ENCODE measurements at places on chromosomes 4 and X.

DNA sequence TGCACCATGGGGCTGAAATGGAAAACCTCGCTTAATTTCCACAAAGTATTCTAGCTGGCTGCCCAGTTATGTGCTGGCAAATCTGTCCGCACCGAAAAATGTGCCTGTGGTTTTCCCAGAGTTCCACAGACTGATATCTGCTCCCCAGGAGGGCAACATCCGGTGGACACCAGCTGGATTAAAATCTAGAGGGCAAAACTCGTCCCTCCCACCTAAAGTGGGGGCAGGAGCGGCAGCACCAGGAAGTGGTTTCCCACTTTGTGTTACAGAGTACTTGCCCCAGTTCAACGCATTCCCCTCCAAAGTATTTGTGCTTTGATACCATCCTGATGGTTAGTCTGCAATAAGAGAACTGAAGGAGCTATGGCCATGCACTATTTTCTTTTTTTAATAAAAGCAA, 187.6 kb downstream of the TSPAN5 start:
- no peak for DNase-seq

DNA sequence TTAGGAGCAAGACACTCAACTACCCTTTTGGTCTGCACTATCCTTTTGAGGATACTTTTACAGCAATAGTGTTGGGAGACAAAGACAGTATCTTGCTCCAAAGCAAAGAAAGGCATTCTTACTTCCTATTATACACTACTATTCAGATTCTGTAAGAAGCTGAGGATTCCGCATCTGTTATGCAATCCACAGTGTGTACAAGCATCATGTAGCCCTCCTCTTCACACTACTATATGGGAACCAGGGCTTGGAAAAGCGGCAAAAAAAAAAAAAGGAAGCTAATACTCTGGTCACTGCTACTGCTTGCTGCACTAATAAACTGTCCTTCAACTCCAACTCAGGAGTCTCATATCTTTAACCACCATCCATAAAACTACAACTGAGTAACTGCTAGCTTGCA, 59.1 kb downstream of the FBXW7 start:
- DNase-seq, result no peak

- no peak for DNase-seq
Observed at GRCh38 chr4:123876143-123876542, 479.5 kb downstream of the SPRY1 start.

DNA sequence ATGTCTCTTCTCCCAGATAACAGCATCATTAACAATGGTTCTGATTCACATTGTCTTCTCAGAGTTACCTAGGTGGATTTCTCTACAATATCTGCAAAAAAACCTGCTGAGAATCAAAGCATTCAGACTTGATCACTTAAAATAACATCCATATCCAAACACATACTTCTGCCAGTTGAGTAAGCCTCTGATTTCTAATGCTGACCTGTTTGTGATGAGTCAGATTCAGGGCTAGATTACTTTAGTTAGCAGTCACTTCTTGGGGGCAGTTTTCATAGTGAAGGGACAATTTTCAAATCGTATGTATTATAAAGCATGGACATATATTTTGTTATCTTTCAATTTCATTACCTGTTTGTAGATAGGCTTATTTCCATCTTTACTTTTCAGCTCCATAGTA, 35.5 kb downstream of the CCNI start:
- DNase-seq, result no peak

- no peak for DNase-seq
Observed at GRCh38 chrX:10102046-10102704, 54.6 kb upstream of the CLCN4 start.

- DNase-seq, result no peak
Observed at GRCh38 chr4:52368895-52369294, 290.2 kb downstream of the USP46 start.

DNA sequence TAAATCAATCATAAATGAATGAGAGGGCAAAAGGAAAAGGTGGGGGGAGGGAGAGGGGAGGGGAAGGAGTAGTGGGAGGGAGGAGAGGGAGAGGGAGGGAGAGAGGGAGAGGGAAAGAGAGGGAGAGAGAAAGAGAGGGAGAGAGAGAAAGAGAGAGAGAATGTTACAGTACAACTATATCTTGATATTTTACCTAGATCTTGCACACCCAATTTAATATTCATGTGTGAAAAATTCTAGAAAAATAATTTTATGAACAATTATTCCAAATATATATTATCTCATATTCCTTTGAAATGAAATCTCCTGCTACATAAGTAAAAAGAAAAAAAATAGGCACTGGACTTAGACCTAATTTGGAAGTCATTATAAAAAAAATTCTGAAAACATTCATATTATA, 120.0 kb downstream of the SCLT1 start:
- DNase-seq, result no peak

DNA sequence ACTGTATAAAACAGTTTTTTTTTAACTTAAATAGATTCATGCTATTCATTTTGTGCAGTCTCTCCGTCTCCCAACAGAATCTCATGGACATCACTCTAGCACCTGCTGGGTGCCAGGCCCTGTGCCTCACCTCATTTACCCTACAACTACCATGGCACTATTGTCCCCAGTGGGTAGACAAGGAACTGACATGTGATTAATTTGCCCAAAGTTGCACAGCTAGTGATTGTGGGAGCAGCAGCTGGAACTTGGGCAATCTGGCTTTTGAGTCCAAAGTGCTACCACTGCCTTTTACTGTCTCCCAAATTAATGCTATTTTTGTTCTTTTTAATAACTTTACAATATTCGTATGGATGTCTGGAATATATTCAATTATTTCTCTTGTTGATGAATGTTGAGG, 11.2 kb upstream of the PGRMC2 start:
- DNase-seq, result no peak

DNA sequence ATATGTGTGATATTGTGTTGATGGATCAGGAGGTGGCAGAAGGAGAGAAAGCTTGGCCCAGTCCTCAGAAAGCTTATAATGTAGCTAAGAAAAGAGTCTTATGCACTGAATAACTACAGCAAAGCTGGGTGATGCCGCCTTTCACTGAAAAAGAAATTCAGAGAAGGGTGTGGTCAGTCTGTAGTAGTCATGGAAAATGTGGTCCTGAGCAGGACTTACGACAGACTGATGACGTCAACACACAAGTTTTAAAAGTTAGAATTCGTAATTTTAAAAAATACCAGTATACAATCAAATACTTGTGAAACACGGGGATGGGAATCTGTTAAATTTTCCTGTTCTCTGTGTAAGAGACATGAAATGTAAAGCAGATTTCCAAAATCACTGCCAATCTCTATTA, 87.0 kb upstream of the RAPGEF2 start:
- DNase-seq, result no peak

DNA sequence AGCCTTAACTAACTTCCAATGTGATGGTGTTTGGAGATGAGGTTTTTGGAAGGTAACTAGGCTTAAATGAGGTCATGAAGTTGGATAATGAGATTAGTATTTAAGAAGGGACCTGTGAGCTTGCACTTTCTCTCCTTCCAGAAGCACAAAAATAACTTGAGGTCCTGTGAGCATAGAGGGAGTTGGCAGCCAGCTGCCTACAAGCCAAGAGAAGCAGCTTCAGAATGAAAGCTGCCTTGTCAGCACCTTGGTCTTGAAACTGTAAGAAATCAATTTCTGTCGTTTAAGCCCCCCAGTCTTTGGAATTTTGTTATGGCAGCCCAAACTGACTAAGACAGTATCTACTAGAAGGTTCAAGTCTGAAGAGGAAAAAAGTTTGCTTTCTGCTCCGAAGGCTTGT, 280.2 kb upstream of the GALNTL6 start:
- DNase-seq, result no peak

- no peak for DNase-seq
Observed at GRCh38 chr4:176137631-176138030, 57.8 kb downstream of the SPATA4 start.
